NCI-H1436 (cell line): ENCODE measurements at places on chromosomes 13 and 19.

- DNase-seq = no peak
Measured at GRCh38 chr19:15323496-15324235, 8.7 kb downstream of the BRD4 start.

GRCh38 chr19:55230780-55231179 is 2.2 kb upstream of the TMEM86B start:
- no peak for DNase-seq

GRCh38 chr13:47480951-47481350 is 520.1 kb downstream of the SUCLA2 start:
- no peak for DNase-seq

GRCh38 chr13:109509154-109509900 is 277.1 kb downstream of the IRS2 start:
- DNase-seq = no peak
